ENCODE measurements at places on chromosomes 2 and 18.

- DNase-seq, result no peak
These were observed 60.2 kb upstream of the GALNT13 start for GRCh38 chr2:153811516-153811915.

- DNase-seq, result no peak
These were observed 41.6 kb upstream of the ALMS1 start for GRCh38 chr2:73343992-73344391.

- no peak for DNase-seq
These were observed 45.9 kb downstream of the PNO1 start for GRCh38 chr2:68203587-68203986.

DNA sequence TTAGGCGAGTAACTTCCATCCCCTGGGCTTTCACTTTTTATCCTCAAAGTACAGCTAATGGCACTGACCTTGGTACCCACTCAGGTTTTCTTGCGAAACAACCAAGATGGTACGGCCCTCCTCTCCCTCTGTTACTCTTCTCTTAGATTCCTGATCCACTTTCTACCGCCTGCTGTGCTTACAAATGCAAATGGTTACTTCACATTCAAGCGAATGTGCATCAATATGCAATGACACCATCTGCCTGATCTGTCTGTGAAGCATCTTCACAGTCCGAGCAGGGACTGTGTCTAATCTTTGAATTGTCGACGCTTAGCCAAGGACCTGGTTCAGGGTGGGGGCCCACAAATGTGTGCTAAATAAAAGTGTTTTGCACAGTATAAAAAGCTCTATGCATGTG is 112.2 kb downstream of the TRIB2 start:
- DNase-seq, result no peak

- peak; percentile 24 for DNase-seq
These were observed 44.0 kb downstream of the PDCL3 start for GRCh38 chr2:100606726-100607343.

- DNase-seq, result no peak
These were observed 489.5 kb downstream of the CDH2 start for GRCh38 chr18:27687351-27687979.

GRCh38 chr2:187698374-187699110 is 144.3 kb upstream of the TFPI start:
- DNase-seq, result no peak

- DNase-seq, result no peak
These were observed 74.7 kb downstream of the PSMG2 start for GRCh38 chr18:12777500-12777944.

DNA sequence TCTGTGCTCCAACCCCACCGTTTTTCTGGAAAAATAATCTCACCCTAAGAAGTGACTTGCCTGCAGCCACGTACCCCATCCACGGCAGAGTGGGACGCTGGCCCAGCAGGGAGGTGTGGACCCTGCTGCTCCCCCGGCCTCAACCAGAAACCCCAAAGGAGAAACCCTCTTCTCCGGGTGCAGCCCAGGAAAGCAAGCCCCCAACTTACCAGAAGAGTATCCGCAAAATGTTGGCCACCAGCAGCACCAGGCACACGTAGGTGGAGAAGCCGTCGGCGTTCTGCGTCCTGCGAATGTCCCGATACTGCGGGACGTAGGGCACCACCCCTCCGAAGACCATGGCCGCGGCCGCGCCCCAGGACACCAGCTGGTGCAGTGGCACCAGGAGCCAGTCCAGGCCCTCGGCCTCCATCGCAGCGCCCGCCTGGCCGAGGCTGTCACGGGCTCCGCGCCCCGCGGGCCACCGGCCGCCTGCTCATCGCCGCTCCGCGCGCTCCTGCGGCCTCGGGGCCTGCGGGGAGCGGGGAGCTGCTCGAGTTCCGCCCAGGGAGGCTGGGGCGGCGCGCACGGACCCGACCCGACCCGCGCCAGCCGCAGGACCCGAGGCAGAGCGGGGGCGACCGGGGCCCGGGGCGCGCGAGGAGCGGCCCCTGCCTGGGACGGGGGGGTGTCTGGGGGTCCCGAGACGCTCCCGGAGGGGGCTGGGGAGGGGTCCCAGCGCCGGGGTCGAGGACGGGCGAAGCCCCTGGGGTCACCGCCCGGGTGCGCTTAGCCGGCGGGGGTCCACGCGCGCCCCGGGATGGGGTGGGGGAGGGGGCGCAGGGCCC is 725 bp downstream of the SLC66A2 start:
- no peak for DNase-seq

- no peak for DNase-seq
These were observed 39.1 kb upstream of the CPS1 start for GRCh38 chr2:210517264-210517663.

Measured in CD8-positive, alpha-beta memory T cell (primary cell).